Cerebellar nuclear complex (tissue), 1 donor: ENCODE measurements at places on chromosomes 5 and 9.
A peak's percentile ranks its signal among the peaks of the same experiment; 100 is the strongest.

GRCh38 chr5:103894882-103895281 is 332.3 kb upstream of the NUDT12 start:
- DNase-seq: no peak

- no peak for DNase-seq
Observed at GRCh38 chr5:31639481-31640411, 815 bp downstream of the PDZD2 start.

DNA sequence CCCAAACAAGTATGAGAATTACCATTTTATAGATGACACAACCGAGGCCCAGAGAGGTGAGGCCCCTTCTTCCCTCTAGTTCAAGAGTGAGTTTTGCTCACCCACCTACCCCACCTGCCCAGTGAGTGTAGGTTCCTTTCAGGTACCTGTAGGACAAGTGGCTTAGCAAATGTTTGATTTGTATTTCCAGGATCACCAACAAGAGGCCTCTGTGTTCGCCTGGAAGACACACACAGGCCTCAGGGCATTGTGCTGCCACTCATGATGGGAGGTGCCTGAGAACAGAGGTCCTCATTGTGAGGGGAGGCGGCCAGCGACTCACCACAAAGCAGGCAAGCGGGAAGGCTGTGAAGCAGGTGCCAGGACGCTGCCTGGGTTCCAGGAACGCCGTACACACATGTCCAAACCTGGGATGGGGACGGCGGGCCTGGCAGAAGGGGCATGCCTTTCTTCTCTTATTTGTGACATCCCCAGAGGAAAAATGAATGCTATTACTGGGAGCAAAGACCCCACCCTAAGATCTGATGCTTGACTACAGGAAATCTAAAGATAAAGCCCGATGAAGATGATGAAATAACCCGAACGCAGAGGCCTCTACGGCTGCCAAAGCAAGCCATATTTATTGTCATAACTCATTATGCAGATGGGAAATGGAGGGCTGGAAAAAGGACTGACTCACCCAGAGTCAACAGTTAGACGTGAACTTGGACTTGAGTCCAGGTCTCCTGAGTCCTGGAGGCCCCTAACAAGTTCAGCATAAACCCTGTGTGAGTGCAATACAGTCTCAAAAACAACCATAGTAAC is 60.2 kb upstream of the SLC25A51 start:
- no peak for DNase-seq

DNA sequence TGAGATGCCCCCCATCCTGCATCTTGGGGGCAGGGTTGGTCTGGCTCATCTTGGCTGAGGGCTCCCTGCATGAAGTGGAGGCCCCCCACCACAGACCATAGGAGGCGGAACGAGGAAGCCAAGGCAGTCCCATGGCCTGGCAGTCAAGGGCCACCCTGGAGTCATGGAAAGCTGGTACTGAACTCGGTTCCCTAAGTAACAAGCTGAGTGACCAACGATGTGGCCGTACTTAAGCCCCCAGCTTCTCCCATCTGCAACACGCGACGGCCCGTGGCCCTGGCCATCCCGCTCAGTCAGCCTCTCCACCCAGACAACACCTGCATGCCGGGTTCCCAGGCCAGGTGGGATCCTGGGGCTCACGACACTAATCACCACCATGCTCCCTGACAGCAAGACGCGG is 17.1 kb downstream of the BRD3 start:
- no peak for DNase-seq

DNA sequence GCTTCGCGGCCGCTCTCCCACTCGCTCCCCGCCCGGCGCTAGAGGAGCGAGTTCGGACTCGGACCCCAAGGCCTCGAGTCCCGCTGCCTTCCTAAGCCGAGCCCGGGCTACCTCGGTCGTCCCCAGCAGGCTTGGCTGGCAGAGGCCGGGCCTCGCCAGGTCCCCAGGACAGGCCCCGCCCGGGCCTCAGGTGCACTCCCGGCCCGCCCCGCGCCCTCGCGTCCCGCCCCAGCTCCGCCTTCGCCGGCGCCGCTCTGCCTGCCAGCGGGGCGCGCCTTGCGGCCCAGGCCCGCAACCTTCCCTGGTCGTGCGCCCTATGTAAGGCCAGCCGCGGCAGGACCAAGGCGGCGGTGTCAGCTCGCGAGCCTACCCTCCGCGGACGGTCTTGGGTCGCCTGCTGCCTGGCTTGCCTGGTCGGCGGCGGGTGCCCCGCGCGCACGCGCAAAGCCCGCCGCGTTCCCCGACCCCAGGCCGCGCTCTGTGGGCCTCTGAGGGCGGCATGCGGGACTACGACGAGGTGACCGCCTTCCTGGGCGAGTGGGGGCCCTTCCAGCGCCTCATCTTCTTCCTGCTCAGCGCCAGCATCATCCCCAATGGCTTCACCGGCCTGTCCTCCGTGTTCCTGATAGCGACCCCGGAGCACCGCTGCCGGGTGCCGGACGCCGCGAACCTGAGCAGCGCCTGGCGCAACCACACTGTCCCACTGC is at the start of gene SLC22A5:
SLC22A5 (plus strand) TSS at position 237 of the 707 bp plus-strand sequence; CDS start at position 500, 263 bp downstream.
- peak; percentile 14 for DNase-seq

DNA sequence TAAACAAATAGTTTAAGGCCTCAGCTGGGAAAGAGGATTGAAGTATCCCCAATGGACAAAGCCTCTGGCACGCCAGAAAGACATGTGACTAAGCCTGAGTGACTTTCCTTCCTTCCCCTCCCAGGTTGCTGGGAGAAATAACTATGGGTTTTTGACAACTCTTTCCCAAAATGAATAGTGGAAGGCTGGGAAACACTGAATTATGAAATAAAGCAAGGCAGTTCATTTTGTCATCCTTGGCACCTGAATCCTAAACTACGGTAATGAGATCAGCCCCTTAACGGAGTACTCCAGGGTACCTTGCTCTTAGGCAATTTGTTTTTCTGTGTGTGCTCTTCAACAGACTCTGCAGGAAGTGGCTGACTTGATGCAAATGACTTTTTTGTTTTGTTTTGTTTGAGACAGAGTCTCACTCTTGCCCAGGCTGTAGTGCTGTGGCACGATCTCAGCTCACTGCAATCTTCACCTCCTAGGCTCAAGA is 75.2 kb downstream of the LMNB1 start:
- no peak for DNase-seq

- no peak for DNase-seq
Observed at GRCh38 chr5:102554728-102555127, 55.9 kb upstream of the SLCO6A1 start.

DNA sequence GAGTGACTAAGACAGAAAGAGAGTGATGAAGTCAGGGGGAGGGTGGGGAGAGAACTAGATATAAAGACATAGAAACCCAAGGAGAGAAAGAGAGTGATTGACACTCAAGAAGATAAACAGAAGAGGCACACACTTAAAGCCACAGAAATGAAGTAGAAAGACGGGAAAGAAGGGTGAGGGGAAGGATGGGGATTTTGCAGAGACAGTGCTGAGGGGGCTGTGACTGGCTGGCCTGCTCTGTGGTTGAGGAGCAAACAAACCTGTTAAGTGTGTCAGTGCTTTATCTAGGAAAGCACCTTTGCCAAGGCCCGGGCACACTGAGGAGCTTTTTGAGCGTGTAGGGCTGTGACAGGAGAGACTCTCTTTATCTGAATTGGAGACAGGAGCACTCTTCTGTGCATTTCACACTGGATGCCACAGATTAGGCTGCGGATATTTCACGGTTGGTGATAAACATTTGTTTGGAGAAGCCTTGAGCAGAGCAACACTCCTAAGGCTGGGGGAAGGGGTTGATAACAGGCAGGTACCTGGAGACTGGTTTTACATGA is 109.1 kb downstream of the DOCK2 start:
- DNase-seq: no peak

GRCh38 chr9:35910613-35911359 is 1.5 kb downstream of the SPAAR start:
- no peak for DNase-seq

DNA sequence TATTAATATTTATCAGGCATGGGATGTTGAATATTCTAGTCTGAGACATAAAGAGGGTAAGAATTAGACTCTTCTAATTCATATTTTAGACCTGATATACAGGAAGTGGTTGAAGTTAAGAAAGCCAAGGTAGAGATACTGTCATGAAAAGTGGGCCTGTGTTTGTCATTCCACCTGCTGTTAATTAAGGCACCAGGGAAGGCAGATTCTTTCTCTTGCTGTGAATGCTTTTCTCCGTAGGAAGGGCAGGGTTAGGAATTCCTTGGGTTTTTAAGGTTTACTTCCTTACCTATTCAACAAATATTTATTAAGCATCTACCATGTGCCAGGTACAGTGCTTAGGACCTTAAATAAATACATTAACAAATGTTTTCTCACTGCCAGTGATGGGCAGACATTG is 196.4 kb downstream of the CAVIN4 start:
- no peak for DNase-seq

DNA sequence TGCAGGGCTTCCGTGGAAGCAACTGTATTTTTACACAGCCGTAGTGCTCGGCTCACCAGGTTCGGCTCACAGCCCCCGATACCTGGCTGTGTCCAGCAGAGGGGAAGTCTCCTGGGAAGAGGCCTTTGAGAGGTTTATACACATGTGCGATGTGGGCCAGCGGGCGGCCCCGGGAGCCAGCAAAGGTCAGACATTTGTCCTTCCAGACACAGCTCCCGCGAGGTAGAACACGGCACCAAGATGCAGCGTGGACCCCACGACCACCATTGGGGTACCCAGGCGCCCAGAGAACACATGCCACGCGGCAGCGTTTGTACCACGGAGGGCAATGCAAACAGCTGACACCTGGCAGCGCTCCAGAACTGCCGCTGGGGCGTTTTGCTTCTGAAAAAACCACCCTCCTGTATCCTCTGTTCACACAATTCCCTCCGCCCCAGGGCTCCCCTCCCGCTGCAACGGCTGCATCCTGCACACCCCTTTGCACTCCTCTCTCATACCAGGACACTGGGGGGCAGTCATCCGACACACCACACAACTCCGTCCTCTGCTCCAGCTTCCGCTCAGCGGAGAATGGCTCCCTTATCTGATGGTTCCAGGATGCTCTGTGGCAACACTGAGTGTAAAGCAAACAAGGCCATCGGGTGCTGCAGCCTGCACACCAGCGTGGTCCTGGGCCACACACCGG is 235.3 kb downstream of the SYK start:
- DNase-seq: peak; percentile 70
